Suppressor macrophage treated with lipopolysaccharide for 1 hour (primary cell): ENCODE measurements at places on chromosomes 7 and 10.

DNA sequence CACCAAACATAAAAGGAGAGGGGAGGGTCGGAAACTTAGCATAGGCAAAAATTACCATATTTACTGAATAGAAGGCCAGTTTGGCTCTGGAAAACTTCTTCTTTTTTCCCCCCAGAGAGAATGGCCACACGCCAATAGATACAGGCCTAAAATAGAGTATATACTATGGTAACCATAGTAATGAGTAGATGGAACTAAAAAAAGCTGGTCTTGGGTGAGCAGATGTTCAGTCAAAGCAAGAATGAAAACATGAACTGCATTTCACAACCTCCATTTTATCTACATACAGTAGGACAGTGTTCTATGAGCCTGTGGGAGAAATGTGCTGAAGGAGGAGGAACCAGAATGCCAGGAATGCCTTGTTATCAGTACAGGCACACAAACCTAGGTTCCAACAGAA lies 141.7 kb upstream of the SEMA3A start:
- peak; percentile 17 for DNase-seq

DNA sequence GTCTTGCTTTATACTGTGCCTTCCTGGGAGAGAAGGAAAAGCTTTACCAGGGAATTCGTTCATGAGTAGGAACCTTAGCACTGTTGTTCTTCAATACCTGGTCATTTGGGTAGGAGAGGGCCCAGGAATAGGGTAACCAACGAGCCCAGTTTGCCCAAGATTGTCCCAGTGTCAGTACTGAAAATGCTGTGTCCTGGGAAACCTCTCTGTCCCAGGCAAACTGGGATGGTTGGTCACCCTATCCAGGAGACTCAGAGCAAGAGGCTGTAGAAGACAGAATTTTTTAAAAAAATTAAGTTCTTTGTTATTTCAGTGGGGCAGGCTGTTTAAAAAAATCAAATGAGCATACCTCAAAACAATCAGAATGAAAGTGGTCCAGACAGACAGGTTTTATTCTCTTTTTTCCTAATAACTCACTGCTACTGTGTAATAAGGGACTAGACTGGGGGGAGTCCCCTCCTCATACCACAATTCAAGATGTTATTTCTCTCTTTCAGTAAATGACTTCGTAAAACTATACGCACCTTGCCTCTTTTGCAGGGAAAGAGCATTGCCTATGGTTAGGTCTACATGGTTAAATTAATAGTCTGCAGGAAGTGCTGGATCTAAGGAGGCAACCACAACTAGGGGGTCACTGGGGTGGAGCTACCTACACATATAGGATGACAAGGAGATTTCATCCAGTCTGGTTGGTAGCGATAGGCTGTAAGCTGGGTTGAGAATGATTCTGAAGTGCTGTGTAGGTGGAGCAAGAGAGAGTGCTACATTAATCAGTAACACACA lies 41.1 kb upstream of the FAM133B start:
- no peak for DNase-seq

GRCh38 chr10:100468978-100469377 lies 6.2 kb downstream of the WNT8B start:
- no peak for DNase-seq

DNA sequence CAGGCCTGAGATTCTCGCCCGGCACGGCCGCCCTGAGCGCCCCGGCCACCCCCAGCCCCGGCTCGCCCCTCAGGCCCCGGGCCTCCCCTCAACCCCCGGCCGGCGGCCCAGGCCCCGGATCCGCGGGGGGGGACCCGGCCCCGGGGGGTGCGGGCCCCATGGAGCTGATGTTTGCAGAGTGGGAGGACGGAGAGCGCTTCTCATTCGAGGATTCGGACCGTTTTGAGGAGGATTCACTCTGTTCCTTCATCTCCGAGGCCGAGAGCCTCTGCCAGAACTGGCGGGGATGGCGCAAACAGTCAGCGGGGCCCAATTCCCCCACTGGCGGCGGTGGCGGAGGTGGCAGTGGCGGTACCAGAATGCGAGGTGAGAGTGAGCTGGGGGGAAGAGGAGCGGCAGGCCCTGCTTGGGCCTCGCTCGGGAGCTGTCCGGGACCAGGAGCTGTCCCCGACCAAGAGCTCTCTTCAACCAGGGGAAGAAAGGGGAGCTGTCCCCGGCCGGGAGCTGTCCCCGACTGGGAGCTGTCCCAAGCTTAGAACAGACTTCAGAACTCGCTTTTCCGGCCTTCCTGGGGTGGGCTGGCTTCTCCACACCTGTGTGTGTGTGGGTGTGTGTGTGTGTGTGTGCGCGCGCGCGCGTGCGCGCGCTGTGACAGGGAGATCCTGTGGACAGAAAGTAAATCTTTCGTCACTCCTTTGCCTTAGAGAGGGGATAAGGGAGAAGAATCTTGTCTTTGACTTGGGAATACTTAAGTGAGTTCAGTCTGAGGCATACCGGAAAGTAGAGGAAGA lies 510 bp downstream of the ZSWIM8 start:
- peak; percentile 27 for DNase-seq

DNA sequence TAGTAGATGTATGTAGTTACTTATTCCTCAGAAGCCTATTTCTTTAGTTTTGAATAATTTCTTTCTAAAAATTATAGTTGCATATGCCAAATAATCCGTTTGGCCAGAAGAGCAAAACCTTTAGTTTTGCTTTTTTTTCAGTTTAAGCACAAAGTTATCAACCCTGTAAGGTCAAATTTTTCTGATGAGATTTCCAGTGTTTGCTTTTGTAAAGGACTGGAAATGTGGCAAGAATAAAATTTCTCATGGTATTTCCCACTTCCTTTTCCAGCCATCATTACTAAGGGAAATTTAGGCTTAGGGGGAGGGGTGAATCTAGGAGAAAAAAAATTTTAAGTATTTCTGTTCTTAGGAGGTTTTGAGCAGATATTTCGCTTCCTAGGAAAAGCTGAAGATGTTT lies 7.6 kb downstream of the CALD1 start:
- peak; percentile 38 for DNase-seq

- no peak for DNase-seq
Measured at GRCh38 chr10:110872984-110873923, 1.5 kb downstream of the PDCD4 start.

DNA sequence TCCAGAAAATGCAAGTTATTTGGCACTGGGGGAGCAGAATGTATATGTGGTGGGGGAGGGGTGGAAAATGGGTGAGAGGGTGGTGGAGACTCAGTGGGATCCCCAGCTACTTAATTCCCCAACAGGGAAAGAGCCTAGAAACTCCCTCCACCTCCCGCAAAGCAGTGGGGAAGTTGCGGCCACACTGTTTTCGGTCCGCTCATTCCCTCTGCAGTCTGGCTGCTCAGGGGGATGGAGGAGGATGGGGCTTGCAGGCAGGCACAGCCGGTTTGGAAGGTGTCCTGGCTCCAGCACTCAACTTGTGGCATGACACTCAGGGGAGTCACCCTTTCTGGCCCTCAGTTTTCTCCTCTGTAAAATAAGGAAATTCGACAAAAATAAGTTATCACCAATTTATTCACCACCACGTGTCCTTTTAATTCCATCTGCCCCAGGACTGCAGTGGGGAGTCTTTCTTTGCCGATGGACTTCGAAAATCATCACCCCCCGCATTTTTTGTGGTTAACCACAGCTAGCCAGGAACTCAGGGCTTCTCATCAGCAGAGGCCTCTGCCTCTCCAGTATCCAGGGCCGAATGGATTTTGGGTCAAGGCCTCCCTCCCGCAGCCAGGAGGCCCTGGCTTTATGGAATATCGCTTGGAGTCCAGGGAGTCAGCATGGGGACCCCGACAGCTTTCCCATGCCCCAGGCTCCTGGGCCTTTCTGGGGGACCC lies 1.6 kb upstream of the HTRA1 start:
- peak; percentile 58 for DNase-seq
